ENCODE measurements at places on chromosomes 13 and 19.

- DNase-seq = no peak
Observed at GRCh38 chr19:16377521-16377920, 52.9 kb downstream of the KLF2 start.

DNA sequence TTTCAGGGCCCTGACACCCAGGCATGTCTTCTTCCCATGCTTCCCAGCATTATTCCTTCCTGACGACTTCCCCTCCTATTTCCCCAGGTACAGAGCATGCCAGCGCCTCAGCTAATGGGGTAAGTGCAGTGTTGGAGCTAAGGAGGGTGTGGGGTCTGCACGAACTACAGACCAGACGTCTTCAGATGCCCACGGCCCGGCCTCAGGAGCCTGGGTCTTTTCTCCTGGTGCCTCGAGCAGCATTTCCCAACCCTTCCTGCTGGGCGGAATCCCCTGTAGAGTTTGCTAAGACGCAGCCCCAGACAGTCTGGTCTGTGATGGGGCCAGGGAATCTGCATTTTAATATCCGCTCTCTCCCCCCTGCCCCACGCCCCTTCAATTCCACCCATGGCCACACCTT is 10.1 kb upstream of the CEACAM19 start:
- DNase-seq = no peak

DNA sequence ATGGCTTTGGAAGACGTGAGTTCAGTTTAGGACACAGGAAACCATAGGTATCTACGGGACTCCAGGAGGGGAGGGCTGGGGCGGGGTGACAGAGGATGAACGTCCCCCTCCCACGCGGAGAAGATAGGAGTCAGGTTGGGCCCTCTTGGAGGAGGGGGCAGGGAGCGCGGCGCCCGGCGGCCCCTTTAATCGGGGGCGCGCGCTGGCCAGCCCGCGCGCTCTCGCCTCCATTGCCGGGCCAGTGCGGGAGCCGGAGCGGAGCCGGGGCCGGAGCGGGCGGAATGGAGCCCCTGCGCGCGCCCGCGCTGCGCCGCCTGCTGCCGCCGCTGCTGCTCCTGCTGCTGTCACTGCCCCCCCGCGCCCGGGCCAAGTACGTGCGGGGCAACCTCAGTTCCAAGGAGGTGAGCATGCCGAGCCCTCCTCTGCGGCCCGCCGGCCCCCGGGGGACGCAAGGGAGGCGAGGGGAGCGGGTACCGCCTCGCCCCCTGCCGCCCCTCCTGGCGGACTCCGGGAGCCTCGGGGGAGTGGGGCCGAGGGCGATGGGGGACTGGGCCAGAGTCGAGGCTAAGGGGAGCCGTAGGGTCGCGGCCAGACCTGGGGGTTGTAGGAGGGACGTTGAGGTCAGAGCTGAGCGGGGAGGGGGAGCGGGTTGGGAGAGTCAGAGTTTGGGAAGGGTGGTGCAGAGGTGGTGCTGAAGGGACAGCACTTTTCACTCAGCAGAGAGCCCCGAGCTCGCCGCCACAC is at the start of gene TMEM145:
Gene TMEM145 (plus strand): TSS at position 214 of the 744 bp plus-strand sequence. CDS start 68 bp downstream, at position 282.
- peak; percentile 69 for DNase-seq

- DNase-seq = no peak
Observed at GRCh38 chr19:6509118-6509971, 7.2 kb upstream of the TUBB4A start.

GRCh38 chr19:1905863-1906375 is 720 bp downstream of the ADAT3 start:
- no peak for DNase-seq

DNA sequence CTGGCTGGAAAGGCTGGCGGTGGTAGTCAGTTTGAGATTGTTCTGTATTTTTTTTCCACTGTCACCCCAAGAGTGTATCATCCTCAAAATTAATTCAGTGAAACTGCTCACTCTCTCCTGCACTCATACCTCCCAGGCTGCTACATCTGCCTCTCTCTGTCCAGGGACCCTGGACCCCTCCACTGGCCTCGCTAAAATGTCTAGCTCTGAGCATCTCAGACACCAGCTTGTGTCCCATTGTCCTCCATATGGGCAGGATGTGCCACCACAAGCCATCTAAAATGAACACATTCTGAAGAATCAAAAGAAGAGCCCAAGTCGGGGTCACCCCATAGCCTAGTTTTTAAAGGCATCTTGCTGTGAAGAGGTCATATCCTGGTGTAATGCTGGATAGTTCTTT is 345.5 kb upstream of the TSHZ3 start:
- DNase-seq = no peak

GRCh38 chr13:96525715-96526114 is 435.8 kb downstream of the HS6ST3 start:
- no peak for DNase-seq

GRCh38 chr19:13429563-13429962 is 76.7 kb downstream of the CACNA1A start:
- DNase-seq = no peak

- DNase-seq = no peak
Observed at GRCh38 chr13:97339988-97340749, 93.8 kb upstream of the RAP2A start.

- DNase-seq = no peak
Observed at GRCh38 chr19:1467490-1468273, 11.3 kb downstream of the C19orf25 start.

- DNase-seq = peak; percentile 83
Observed at GRCh38 chr19:3801412-3802096, 15.4 kb upstream of the MATK start.

DNA sequence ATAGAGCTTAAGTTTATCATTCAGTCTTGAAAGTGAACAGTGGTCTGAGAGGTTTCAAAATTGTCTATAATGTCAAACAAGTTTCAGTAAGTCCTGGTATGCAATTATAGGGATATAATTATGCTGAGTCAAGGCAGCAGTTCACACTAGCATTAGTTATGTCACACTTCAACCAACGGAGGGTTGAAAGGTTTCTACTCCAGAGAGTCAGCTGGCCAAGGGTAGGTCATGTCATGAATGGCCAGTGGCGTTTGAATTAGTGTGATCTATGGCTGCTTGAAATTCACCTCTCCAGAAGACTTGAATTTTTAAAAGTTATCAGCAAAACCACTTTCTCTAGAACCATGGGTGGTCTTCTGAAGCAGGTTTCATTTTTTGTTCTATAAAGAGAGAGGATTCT is 108.6 kb downstream of the TNFRSF19 start:
- no peak for DNase-seq
